ENCODE measurements at places on chromosomes 2 and 18.

- no peak for DNase-seq
Measured at GRCh38 chr2:72475246-72475645, 327.6 kb upstream of the CYP26B1 start.

DNA sequence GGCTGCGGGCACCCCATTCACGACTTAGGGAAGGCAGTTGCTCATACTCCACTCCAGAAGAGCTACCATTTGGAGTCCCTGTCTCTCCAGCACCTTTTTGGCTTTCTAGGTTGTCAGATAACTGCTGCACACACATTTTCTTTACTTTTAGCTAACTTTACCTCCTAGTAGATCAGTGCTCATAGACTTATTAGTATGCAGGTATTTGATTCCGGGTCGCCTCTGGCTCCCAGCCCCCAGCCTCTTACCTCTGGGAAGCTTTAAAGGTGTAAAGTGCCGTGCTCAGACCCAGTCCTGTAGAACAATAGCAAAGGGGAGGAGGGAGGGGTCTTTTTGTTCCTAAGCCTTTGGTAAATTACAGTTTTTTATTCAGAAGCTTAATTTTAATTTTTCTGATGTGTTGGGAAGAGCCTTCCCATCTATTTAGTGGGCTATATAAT, 102.9 kb downstream of the SPTBN1 start:
- no peak for DNase-seq

DNA sequence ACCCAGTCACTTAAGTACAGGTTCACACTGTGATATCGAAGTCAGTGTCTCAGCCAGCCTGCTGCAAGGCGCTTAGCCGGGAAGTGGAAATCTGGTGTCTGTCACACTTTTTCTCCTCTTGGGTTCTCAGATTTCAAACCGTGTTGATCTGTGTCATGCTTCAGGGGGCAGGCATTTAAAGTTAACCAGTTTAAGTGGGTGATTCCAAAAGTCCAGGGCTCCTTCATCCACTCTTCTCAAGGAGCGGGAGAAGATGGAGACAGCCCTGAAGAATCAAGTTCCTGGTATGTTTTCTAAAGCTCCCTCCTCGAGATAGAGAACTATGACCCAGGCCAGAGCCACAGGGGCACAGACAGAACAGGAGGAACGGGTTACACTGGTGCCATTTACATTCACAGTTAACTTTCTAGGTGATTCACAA, 331.7 kb downstream of the GBX2 start:
- DNase-seq: no peak

GRCh38 chr2:55025082-55025481, 25.2 kb downstream of the RTN4 start:
- no peak for DNase-seq

- DNase-seq: no peak
Measured at GRCh38 chr2:4053769-4054493, 350.6 kb downstream of the DCDC2C start.

DNA sequence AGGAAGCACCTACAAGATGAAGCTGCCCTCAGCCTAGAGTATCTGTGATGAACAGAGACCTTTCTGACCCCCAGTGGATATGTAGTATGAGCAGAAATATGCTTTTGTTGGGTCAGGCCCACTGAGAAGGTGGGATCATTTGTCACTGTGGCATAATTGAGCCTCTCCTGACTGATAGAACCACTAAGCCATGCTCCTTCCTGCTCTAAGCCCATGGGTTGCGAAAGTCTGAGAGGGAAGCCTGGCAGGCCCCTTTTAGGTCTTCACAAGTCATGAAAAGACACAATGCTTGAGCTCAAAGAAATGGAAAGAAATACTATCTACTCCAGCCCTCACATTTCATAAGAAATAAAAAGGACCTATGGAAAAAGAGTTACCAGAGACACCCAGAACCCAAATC, 127.7 kb downstream of the TNS1 start:
- no peak for DNase-seq

DNA sequence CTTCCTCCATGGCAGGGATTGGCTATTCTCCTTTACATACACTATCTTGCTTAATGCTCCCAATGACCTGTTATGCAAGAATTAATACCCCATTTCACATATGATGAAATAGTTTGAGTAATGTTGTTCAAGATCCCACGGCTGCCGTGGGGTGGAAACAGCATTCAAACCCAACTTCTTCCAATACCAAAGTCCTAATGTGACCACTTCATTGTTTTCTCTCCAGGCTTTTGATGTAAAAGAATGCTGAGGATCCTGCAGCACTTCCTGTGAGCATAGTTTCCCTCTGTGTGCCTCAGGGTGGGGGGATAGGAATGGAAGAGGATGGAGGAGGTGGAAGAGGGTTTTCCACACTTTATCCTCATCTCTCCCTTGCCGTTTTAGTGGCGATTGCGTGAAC, 199.4 kb downstream of the IRS1 start:
- DNase-seq: no peak

DNA sequence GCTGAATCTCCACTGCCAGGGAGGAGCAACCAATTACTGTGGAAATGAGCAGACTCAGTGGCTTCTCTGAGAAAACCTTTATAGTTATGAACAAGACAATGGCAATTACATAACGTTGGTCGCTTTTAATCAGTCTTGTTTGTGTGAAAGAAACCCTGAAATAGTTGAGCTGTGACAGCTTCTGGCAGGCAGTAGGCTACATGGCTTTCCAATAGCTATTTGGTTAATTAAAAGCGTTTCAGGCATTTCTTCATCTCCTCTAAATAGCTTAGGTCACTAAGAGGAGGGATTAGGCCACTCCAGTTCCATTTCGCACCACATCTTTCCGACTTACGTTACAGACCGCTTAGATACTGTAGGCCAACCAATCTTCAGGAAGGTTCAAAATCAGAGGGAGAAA, 794.4 kb upstream of the ID2 start:
- DNase-seq: no peak

GRCh38 chr18:28108814-28109213, 68.1 kb downstream of the CDH2 start:
- DNase-seq: no peak

DNA sequence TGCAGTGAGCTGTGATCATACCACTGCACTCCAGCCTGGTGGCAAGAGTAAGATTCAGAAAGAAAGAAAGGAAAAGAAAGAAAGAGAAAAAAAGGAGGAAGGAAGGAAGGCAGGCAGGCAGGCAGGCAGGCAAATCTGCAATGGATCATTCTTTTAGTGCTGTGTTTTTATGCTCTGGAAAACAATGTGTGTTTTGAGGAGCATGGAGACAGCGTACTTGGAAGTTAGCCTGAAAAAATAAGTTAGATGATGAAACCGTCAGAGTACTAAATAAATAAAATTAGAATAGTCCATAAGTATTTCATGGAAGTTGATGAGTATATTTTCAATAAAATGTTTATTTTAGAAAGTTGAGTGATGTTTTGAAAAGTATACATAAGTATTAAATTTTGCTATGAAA, 366.4 kb upstream of the CDH20 start:
- DNase-seq: no peak

DNA sequence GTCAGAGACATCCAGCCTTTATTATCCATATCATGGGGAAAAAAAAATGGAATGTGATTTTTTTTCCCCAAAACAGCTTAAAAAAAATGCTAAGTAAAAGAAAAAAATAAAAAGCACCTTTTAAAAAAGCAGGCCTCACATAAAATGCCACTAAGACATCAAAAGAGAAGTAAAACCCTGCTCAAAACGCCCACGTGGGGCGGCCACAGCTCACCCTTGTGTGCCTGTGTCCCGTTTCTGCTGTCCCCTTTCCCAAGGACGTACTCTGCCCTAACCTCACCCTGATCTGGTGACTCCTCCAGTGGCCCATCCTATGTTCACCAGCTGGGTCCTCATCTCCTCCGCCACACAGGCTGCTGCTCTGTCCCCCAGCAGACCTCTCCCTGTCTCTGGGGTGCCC, 125.4 kb downstream of the NEDD4L start:
- DNase-seq: no peak

GRCh38 chr2:8300216-8300615, 381.6 kb upstream of the ID2 start:
- DNase-seq: no peak

- no peak for DNase-seq
Measured at GRCh38 chr2:232211743-232212686, 166.5 kb upstream of the ALPP start.

GRCh38 chr2:8923183-8923582, 80.3 kb downstream of the MBOAT2 start:
- DNase-seq: no peak

GRCh38 chr2:20431772-20432171, 15.1 kb upstream of the RHOB start:
- DNase-seq: no peak

- no peak for DNase-seq
Measured at GRCh38 chr2:150143087-150143536, 344.4 kb downstream of the RND3 start.

- DNase-seq: no peak
Measured at GRCh38 chr18:644395-645004, 13.0 kb upstream of the TYMS start.

DNA sequence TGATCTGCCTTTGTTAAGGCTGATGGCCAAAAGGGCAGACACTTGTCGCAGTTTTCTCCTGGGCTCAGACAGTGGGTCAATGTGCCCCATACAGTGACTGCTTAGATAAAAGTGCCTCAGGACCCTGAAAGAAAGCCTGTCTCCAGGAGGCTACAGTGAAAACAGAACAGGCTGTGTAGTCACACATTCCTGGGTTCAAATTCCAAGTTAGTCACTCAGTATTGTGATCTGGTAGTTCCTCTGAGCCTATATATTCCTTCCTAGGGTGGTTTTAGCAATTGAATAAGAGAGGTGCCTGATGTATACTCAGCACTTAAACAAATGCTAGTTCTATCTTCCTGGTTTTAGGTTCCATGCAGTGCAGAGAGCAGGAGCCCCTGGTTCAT, 54.4 kb downstream of the RPL37A start:
- no peak for DNase-seq

DNA sequence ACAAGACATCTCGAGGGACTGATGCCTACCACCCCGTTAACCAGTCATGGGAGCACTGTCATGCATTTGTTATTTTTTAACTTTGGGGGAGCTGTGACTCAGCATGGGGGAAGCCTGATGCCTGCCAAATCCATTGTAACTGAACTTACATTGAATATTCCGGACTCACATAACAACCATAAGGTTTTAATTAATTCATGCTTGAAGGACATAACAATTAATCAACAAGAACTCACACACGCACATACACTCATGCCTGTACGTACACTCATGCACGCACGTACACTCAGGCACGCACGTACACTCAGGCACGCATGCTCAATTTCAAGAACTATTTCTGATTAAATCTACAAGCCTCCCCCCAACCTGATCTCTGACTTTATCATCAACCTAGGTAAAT, 1639.1 kb downstream of the SUCLG1 start:
- DNase-seq: no peak

- DNase-seq: no peak
Measured at GRCh38 chr2:69962986-69963730, 1.7 kb upstream of the ASPRV1 start.

Data from GM18507 (cell line).